ENCODE measurements at places on chromosomes 7 and 10.

DNA sequence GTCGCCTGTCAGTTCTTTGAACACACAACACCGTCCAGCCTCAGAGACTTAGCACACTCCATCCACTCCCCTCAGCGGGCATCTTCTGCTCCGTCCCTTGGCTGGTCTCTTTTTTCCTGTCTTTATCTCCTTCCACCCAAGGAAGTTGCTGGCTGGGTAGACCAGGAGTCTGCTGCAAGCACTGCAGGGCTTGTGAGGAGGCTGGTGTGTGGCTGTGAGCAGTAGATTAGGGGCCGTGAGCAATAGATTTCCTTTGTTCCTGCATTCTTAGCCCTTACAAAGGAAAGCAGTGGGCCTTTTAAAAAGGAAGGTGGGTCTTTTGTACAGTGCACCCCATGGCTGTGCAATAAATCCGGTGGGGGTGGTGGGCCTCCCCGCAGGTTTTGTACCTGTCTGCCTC lies 100.3 kb upstream of the BTBD16 start:
- no peak for DNase-seq

DNA sequence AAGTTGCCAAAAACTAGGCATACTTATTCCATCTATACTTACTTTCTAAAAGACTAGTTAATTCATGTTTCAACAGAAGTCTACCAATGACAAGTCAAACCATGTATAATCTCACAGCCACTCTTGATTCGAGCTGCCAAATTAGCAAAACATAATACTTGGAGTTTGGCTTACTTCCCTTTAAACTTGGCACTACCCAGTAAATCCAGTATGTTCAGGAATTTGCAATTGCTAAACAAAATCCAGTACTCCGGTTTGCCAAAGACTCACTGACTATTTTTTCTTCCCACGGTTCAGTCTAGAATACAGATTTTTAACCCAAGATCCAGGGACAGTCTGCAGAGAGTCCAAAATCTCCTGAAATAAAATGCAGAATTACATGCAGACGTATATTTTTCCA lies 4.6 kb downstream of the OAT start:
- DNase-seq = no peak

- DNase-seq = no peak
These were observed 38.0 kb upstream of the SPOCK2 start for GRCh38 chr10:72126184-72126871.

DNA sequence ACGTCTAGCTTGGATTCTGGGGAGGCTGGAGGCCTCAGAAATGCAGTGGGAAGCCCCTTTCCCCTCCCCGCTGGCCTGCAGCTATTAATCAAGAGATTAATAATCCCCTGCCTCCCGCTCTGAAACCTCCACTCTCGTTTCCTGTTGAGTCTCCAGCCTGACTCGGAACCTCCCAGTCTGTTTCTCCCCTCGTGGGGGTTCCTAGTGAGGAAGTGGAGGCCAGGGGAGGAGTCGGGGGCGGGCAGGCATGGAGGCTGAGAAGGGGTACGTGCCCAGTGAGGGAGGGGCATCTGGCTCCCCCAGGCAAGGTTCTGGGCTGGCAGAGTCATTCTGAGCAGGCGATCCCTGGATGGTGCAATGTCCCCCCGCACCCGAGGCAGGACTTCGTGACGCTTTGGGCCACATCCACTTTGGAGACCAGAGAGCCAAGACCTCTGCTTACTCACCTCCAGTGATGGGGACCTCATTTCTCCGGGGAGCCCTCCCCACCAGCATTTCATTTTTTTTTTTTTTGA lies 73.6 kb downstream of the COL26A1 start:
- DNase-seq = no peak

GRCh38 chr7:47474211-47474936 lies 107.5 kb downstream of the TNS3 start:
- DNase-seq = no peak

- DNase-seq = no peak
These were observed 81.4 kb downstream of the FAM185A start for GRCh38 chr7:102830197-102830596.

- no peak for DNase-seq
These were observed 127.5 kb upstream of the ANKRD1 start for GRCh38 chr10:91048380-91048779.

- DNase-seq = no peak
These were observed 56.7 kb upstream of the SEMA3A start for GRCh38 chr7:84251277-84251781.

- peak; percentile 54 for DNase-seq
These were observed 90.9 kb downstream of the BAMBI start for GRCh38 chr10:28768227-28768626.

GRCh38 chr7:128398016-128398840 lies 11.6 kb downstream of the IMPDH1 start:
- DNase-seq = no peak

- DNase-seq = no peak
These were observed 14.7 kb downstream of the MMRN2 start for GRCh38 chr10:86942441-86943315.
